GM12891 (cell line): ENCODE measurements at places on chromosomes 7 and 10.
A peak's percentile ranks its signal among the peaks of the same experiment; 100 is the strongest.

DNA sequence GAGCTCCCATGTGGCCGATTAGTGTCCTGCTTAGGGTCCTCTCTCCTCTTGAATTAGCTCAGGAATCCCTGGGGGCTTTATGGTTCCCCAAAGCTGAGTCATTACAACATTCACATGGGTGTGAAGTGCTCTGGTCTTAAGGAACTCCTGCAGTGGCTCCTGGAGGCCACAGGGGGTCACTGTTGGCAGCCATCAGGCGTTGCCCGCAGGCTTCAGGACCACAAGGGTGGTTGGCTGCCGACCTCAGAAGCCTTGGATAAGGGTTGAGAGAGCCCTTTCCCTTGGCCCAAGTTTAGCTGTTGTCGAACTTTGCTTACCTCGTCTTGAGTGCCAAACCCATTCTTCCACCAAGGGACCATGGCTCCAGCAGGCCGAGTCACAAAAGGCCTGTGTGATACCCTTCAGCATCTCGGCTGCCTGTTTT, 61.7 kb downstream of the SH2D4B start:
- peak; percentile 41 for DNase-seq

- no peak for DNase-seq
These were observed 340.2 kb downstream of the LRMDA start for GRCh38 chr10:75771606-75772005.

DNA sequence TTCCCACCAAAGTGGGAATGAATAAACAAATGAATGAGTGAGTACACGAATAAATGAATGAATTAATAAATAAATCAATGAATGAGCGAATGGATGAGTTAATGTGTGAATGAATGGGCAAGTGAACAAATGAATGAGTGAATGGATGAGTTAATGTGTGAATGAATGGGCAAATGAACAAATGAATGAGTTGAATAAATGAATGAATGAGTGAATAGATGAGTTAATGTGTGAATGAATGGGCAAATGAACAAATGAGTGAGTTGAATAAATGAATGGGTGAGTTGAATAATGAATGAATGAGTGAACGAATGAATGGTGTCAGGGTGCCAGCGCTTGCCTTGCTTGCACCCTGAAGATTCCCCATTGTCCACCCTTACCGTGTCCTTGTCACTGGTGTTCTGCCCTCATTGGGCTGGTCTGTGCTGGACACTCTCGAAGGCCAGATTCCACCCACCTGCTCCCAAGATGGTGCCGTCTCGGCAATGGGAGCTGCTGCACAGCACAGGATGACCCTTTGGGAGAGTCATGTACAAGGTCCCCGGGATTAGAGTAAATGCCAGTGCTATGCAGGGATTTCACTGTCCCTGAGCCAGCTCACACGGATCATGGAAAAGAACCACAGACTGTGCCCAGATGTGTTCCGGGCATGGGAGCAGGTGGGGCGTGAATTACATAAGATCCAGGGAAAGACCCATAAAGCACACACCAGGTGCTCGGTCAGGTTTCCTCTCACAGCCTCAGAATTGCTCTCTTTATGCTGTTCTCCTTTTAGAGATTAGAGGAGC, 83.2 kb downstream of the CAMK1D start:
- no peak for DNase-seq

- DNase-seq: no peak
These were observed 103.6 kb downstream of the LYZL1 start for GRCh38 chr10:29392376-29393021.

GRCh38 chr10:71952745-71953144, 11.4 kb upstream of the CHST3 start:
- no peak for DNase-seq

DNA sequence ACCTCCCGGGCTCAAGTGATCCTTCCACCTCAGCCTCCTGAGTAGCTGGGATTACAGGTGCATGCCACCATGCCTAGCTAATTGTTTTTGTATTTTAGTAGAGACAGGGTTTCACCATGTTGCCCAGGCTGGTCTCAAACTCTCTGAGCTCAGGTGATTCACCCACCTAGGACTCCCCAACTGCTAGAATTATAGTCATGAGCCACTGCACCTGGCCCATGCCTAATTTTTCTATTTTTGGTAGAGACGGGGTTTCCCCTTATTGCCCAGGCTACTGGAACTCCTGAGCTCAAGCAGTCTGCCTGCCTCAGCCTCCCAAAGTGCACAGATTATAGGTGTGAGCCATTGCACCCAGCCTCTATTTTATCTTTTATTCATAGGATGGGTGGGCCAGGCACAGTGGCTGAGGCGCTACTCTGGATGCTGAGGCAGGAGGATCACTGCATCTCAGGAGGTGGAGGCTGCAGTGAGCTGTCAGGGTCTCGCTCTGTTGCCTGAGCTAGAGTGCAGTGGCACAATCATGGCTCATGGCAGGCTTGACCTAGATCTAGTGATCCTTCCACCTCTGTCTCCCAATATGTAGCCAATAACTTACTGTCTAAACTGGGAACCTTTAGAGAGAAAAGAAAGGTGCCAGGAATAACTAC, 31.3 kb upstream of the STOX1 start:
- no peak for DNase-seq

GRCh38 chr10:52239771-52240170, 74.3 kb upstream of the DKK1 start:
- no peak for DNase-seq

DNA sequence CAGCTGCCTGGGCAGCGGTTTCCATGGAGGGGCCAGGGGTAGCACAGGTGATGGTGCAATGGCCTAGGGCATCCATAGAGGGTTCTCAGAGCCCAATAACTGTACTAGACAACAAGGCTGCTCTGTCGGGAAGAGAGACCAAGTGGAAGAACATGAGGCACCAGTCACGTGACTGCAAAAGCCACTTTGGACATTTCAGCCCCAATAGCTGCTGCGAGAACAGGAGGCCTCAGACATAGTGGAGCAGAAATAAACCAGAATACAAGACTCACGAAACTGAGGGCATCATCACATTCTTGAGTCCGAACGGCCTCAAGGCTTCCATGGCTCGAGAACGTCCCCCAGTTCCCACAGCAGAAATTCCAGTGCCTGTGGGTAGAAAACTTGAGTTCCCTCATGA, 32.3 kb upstream of the FIS1 start:
- DNase-seq: no peak

DNA sequence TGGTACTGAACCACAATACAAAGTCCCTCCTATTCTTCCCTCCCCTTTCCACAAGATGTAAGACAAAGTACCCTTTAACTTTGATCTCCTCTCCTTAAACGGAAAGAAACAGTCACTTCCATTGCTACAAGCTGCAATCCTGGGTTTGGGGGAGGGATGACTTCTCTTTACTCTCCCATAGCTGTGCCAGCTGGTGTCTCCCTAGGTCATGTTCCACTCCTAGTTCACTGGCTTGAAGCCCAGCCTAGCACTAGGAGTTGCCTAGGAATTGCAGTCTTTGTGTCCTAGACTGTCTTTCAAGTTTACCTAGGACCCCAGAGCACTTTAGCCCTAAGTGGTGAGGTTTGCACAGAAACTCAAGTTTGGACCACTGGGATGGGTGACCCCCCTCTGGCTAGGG, 311.1 kb downstream of the HPSE2 start:
- no peak for DNase-seq

GRCh38 chr7:94618126-94618525, 37.8 kb downstream of the SGCE start:
- DNase-seq: no peak

- DNase-seq: no peak
These were observed 133.8 kb upstream of the ZNF92 start for GRCh38 chr7:65239707-65240352.

DNA sequence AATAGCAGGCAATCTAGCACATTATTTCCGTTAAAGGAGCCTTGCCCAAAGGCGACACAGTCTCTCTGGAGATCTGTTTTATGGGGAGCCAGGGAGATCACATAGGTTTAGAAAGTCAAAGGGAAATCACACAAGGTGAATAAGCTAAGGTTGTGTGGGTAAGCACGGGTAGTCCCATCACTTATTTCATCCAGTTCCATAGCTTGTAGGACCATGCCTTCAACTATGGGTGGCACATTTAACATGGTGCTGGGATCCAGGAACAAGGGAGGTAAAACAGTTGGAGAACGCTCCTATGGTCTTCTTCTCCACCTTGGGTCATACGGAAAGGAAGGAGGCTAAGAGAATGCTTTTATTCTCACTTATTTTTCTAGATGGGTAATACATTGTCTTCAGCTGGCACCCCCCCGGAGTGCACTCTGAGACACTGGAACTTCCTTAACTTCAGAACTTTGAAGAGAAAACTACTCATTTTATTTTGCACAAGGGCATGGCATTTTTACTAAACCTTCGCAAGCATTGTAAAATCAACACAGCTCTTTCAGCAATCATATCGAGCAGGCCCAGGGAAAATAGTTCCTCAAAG, 435.4 kb downstream of the KIF20B start:
- DNase-seq: no peak

GRCh38 chr10:128122931-128123330, 3.3 kb downstream of the MKI67 start:
- no peak for DNase-seq

DNA sequence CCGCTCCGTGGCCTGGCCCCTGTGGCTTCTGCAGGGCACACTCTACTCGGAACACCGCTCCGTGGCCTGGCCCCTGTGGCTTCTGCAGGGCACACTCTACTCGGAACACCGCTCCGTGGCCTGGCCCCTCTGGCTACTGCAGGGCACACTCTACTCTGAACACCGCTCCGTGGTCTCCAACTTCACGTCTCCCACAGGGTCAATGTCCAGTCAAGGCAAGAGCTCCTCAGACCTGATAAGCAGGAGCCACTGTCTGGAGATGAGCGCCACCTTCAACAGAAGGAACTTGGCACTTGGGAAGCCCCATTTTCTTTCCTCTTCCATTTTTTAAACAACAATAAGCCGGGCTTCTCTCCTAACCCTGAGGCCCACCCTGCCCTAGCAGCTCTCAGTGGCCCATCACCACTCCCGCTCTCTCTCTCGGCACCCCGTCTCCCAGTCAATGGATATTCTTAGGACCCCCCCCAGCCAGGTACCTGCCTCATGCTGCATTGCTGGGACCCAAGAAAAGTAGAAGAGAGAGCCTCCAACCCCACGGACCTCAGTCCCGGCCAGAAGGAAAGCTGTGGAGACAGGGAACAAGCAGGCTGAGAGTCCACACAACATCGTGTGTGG, 56.3 kb downstream of the PRKAG2 start:
- no peak for DNase-seq

DNA sequence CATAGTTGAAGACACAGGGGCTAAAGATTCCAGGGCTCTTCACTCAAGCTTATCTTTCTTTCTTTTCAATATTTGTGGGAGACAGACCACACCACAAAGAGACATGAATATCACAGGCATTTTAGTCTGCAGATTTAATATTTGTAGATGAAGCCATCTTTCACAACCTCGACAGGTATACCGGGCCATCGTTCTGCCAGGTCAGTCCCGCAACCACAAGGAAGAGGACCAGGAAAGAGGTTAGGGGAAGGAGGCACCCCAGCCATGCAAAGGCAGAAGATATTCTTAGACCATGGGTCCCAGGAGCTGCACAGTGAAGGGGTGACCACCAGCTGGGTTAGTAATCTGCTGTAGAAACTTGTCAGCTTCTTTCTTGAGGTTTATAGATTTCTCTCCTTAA, 66.8 kb upstream of the UCN3 start:
- DNase-seq: no peak

GRCh38 chr10:43595739-43596298, 10.4 kb upstream of the ZNF485 start:
- no peak for DNase-seq

DNA sequence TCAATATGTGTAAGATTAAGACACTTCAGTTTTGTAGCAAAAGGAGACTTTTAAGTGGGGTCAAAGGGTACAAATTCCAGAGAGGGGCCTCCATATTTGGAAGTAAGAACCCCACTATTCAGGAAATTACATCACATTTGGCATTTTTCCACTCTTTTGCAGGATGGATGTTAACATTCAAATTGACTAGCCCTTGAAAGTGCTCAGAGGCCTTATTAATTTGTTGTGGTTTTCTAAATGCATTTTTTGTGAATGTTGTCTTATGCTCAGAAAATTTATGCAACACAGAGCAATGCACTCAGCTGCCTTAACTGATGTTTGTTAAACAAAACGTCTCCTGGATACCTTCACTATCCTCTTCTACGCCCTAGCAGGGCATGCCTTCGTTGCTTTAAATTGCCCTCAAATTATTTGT, 50.9 kb upstream of the PDLIM1 start:
- no peak for DNase-seq

DNA sequence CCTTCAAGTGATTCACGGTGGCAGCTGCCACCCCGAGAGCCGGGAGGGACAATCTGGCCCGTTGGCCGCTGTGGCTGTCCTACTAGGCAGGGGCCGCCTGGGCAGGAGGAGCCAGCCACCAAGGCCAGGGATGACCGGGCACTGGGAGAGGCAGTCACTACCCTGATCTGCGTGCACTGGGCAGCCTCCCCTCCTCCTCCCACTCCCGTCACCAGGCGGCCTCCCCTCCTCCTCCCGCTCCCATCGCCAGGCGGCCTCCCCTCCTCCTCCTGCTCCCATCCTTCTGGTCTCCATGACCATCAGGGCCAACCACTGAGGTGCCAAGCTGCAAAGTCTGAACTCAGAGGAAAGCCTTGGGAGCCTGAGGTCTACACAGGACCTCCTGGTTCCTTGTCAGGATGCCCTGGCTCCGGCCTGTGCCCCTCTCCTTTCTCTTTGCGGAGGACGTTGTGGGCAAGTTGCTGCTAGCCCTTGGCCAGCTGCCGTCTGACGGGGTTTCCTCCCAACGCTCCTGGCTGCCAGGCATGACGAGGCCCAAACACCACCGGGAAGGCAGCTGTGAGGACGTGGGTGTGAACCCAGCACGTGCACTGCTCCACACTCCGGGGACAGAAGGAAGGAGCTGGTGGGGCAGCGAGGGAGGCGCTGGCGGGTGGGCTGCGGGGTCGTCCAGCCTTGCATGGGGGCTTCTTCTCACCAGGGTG, 131.1 kb downstream of the WDR37 start:
- DNase-seq: no peak

- no peak for DNase-seq
These were observed 619 bp upstream of the LMTK2 start for GRCh38 chr7:98105942-98106544.

GRCh38 chr10:19651549-19651948, 164.7 kb upstream of the PLXDC2 start:
- DNase-seq: no peak

- no peak for DNase-seq
These were observed 233.8 kb downstream of the SORCS1 start for GRCh38 chr10:106930751-106931150.

DNA sequence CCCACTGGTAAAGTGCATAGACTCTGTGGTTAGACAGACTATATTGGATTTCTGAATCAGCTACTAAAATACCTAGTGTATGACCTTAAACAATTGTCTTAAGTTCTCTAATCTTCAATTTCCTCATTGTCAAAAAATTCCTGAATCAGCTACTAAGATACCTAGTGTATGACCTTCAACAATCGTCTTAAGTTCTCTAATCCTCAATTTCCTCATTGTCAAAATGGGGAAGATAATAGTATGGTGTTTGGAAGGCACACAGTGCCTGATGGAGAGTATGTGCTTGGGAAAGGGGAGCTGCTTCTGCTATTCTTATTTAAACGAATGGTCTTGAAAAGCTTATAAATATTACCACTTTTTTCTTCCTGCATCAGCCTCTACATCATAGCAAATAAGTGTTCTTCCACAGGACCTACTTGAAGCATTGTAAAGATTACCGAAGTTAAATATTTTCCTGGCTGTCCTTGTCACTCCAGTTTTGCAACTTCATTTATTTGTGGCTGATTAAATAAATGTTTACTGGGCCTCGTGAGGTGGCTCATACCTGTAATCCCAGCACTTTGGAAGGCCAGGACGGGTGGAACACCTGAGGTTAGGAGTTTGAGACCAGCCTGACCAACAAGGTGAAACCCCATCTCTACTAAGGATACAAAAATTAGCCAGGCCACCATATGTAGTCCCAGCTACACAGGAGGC, 64.4 kb upstream of the ITGA8 start:
- DNase-seq: no peak

- no peak for DNase-seq
These were observed 303.5 kb downstream of the AHR start for GRCh38 chr7:17601921-17602320.
